ENCODE measurements at places on chromosomes 1 and 21.

- DNase-seq = no peak
Measured at GRCh38 chr1:173504268-173504667, 27.1 kb downstream of the PRDX6 start.

GRCh38 chr1:158330391-158331105 is 783 bp downstream of the CD1B start:
- DNase-seq = no peak

DNA sequence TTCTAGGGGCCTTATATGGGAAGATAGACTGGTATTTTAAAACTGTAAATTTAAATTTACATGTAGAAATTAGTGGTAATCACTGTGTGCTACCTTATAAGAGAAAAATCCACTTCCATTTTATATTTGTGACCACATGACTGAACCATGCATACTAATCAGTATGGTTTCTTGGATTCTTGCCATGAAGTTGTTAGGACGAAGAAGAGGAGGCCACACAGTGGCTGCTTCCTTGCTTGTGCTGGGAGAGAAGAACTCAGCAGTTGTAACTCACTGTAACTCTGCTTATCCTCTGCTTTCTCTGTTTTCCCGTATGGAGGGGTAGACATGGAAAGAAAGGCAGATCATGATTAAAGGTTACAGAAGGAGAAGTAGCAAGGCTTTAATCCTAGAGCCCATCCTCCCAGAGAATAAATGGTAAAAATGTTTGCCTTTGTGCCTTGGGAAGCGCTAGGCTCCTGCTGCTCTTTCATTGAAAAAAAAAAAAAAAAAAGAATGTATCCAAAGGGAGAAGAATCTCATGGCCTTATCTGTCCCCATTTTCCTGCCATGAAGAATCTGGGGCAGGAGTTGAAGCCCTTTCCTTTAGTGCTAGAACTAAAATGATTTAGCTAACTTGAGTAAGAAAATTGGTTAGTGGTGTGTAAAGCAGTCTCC is 32.4 kb downstream of the KCTD3 start:
- DNase-seq = no peak

GRCh38 chr1:53325326-53326087 is 2.4 kb downstream of the LRP8 start:
- DNase-seq = no peak

GRCh38 chr1:108877348-108878159 is 769 bp downstream of the GPSM2 start:
- DNase-seq = peak; percentile 80

GRCh38 chr1:56788588-56788987 is 30.6 kb downstream of the FYB2 start:
- DNase-seq = no peak

DNA sequence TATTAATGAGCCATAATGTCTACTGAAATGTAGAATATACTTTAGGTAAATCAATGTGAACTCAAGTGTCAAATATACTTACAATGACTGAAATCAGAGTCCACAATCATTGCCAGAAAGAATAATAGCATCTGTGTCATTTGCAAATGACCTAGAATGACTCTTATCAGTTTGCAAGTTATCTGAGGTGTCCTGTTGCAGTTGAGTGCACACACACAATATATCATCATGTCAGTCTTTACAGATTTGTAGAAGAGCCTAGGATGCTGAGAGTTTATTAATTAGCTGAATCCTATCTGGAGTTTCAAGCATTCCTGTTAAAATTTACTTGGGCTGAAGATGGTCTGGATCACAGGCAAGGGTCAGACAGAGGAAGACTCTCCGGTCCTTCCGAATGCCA is 324.0 kb upstream of the GREM2 start:
- DNase-seq = peak; percentile 57

DNA sequence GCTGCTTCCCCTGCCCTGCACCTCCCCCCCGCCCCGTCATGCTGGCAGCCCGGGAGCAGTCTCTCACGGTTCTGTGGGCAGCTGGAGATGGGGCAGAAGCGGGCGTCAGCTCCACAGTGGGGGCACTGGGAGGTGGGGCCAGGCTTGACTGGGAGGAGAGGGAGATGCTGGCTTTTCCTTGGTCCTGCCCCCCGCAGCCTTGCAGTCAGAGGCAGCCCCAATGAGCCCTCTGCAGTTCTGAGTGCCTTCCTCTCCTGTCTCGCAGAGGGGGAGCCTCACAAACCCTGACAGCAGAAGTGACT is 21.7 kb downstream of the ARHGEF10L start:
- peak; percentile 45 for DNase-seq

- DNase-seq = no peak
Measured at GRCh38 chr1:157995583-157996169, 2.2 kb downstream of the KIRREL1 start.

DNA sequence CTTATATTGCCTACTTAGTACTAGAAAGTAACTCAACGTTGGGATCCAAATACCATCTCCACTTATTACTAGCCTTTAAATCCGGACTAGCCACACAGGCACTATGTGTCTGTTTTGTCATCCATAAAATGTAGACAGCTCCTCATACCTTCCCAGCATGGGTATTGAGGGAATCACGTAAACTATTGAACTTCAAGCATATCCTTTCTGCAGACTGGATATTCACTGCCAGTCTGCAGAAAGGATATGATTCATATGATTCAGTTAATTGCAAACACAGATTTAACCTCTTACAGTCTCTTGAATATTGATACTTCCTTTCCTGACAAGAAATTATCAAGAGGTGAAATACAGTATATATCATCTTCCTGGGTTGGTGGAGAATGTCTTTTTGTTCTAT is 186.0 kb downstream of the LEPR start:
- no peak for DNase-seq

DNA sequence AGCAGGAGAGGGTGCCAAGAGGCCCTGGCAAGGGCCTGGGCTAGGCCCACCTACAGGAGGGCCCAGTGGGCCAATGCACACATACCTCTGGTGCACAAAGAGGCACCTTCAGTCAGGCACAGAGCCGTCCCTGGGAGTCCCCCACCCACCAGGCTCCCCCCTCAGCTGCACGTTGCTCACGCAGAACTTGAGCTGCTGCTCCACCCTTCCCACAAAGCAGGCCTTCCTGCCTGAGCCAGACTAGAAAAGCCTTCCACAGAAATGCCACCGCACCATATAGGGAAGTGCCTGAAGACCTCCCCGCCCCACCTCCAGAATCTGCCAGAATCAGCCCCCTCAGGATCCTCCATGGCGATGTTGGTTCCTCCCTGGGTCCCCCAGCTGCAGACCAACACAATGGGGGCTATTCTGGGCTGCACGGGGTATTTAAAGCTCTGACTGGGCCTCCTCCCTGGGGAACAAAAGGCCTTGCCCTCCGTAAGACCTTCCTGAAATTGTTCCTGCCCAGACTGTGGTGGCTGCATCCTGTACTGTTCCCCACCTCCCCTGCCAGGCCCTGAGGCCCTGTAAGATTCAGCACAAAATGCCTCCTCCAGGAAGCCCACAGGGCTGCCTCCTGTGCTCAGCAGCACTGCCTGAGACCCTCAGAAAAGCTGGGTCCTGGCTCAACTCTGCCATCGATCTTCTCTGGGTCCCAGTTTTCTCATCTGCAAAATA is 27.2 kb downstream of the HSPG2 start:
- DNase-seq = no peak

Data from eye (tissue), 1 donor.